ENCODE measurements at places on chromosomes 4 and X.

DNA sequence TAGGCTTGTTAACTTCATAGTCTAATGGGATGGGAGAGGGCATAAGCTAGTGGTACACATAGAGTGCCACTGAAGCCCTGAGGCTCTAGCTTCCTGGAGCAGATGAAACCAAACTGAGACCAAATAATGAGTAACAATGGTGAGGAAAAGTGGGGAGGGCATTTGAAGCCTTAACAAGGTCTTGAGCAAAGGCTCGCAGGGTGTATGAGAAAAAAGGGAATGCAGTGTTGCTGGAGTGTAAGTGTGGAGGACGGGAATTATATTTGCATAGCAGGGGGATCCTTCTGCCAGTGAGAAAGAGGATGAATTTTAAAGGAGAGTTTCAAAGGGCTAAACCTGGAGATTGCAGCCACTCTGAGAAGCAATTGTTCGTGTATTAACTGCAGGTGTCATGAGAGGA is 263.1 kb downstream of the ANK2 start:
- no peak for DNase-seq

DNA sequence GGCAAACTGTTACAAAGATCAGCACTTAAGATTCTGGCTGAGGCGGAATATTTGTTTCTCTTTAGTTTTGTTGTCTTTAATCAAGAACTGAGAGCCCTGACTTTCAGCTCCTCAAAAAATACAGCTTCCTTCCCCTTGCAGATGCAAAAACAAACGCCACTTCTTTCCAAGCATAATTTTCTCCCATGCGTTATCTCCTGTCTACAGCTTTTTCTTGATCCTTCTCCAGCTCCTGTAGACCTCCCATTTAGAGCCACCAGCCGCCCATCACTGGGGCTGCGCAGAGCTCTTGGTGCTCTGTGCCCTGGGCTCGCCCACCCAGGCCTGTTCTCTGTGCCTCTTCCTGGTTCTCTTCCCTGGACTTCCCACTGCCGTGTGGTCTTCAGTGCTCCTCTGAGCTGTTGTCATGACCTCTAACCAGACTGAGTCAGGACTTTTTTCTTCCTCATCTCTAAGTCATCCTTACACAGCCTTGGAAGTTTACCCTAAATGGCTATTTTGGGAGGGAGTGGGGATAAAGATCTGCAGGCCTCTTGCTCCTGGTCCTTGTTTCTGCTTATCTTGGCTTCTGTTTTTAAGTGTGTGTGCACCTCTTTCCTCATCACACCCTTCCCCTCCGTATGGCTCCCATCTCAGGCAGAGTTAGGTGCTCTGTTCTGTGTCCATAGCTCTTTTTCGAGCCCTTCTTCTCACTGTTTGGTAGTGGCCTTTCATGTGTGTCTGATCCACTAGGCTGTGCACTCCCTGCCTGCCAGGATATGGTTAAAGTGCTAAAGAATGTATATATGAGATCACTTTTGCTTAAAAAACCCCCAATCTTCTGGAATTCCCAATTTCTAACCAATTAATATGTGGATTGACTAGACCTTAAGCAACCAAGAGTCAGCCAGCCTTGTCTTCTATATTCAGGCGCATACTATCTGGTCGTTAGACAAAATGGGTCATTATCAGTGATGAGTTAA is 122.5 kb downstream of the PTTG2 start:
- DNase-seq = no peak

DNA sequence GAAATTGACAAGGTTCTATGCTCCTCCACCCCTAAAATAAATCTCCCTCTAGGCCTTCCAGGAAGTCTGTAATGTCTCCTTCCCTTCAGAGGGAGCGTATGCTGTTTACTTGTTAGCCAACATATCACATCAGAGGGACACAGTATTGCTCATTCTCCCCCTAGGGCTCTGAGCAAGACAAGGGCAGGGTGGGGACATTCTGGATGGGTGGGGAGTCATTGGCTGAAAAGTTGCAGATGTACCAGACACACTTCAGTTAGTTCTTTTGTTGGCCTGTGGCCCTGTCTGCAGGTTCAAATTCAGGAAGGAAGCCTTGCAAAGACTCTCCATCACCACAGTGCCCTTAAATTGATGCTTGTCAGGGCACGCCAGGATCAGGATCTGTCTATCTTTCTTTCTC is 106.3 kb upstream of the TEX13D start:
- no peak for DNase-seq

GRCh38 chr4:53712408-53713020 is 121.2 kb upstream of the LNX1 start:
- DNase-seq = no peak
